Activated CD8-positive, alpha-beta memory T cell treated with anti-CD3 and anti-CD28 coated beads, Interleukin-2, amount 50 U/mL, for 48 hours (primary cell): ENCODE measurements at places on chromosomes 7 and 10.

GRCh38 chr7:18231854-18232253 is 204.2 kb upstream of the PRPS1L1 start:
- no peak for DNase-seq

DNA sequence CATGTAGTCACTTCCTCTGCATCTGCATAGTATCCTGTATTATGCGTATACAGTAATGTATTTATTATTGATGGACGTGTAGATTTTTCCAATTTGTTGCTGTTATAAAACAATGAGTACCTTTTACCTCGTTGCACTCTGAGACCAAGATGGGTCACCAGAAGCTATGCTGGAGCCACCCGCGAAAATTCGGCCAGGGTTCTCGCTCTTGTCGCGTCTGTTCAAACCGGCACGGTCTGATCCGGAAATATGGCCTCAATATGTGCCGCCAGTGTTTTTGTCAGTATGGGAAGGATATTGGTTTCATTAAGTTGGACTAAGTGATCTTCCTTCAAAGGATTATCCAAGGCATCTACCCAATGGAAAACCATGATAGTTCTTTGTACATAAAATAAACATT is 1.0 kb downstream of the PSMC2 start:
- DNase-seq, result no peak

- DNase-seq, result no peak
Measured at GRCh38 chr7:73963252-73963822, 64.6 kb upstream of the ELN start.

- DNase-seq, result no peak
Measured at GRCh38 chr7:91240376-91240941, 23.8 kb upstream of the FZD1 start.

DNA sequence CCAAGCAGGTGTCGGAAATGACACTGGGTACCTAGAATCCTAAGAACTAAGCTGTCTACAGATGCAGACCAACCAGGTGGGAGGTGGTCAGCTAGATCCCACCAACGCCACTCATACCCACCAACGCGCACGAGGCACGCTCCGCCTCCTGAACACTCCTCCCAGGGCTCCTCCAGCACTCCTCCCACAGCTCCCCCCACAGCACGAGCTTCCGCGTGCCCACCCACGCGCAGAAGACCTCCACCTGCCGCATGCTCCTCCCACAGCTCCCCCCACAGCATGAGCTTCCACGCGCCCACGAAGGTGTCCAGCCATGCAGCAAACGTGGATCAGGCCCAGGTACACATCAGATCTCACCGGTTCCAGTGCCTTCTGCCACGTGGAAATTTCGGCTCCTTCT is 196.0 kb downstream of the MAD1L1 start:
- DNase-seq, result no peak

GRCh38 chr7:77337456-77337990 is 78.6 kb downstream of the GSAP start:
- no peak for DNase-seq

DNA sequence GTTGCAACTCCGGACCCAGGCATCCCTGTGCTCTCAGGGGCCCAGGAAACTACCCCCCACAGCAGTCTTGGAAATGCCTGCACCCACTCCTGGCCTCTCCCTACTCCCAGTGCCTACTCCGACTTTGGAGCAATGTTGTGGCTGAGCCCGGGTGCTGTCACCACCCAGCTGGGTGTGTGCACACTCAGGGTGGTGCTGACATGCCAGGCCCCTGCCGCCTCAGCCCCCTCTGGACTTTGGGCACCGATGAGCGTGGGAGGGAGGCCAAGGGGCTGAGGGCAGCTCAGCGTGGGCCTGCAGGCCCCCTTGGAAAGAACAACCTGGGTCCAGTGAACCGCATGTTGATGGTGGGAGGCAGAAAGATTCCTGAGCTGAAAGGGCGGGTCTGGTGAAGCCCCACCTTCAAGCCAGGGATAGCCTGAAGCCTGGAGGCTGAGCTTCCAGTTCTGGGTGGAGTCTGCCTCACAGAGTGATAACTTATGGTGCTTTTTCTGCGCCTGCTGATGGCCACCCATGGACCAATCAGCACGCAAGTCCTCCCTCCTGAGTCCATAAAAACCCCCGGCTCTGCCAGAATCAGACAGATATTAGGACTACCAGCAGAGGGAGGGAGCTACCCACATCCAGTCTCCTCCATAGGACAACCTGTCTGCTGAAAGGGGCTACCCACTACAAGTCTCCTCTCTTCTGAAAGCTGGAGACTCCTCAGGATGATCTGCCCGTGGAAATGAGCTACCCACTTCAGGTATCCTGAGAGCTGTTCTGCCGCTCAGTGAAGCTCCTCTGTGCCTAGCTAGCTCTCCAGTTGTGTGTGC is 380.4 kb upstream of the SORCS1 start:
- DNase-seq, result no peak
